ENCODE measurements at places on chromosomes 13 and 19.

GRCh38 chr19:52226652-52227051 lies 36.8 kb downstream of the PPP2R1A start:
- no peak for DNase-seq

- DNase-seq, result no peak
Observed at GRCh38 chr19:20371911-20372310, 193.7 kb downstream of the ZNF737 start.

- DNase-seq, result no peak
Observed at GRCh38 chr19:39187552-39187943, 9.2 kb upstream of the NCCRP1 start.

GRCh38 chr13:63944911-63945310 lies 2529.3 kb upstream of the PCDH20 start:
- no peak for DNase-seq

DNA sequence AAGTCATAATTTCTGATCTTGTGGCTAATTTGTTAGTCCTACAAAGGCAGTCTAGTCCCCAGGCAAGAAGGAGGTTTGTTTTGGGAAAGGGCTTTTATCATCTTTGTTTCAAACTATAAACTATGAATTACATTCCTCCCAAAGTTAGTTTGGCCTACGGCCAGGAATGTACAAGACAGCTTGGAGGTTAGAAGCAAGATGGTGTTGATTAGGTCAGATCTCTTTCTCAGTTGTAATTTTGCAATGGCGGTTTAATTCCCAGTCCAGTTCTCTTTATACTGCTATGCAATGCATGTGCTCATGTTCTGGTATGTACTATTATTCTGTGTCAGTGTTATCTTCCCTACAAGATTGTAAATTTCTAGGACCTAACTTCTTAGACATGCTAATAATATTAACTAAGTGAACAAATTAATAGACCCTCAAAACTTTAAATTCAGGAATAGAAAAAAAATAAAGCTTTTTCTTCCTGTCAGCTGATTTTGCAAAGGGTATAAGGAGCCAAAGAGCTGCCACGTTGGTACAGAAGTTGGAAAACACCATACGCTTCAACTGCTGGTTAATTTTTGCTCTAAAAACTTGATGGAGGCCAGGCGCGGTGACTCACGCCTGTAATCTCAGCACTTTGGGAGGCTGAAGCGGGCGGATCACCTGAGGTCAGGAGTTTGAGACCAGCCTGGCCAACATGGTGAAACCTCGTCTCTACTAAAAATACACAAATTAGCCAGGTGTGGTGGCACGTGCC lies 1.3 kb upstream of the DNAJC15 start:
- DNase-seq, result no peak

DNA sequence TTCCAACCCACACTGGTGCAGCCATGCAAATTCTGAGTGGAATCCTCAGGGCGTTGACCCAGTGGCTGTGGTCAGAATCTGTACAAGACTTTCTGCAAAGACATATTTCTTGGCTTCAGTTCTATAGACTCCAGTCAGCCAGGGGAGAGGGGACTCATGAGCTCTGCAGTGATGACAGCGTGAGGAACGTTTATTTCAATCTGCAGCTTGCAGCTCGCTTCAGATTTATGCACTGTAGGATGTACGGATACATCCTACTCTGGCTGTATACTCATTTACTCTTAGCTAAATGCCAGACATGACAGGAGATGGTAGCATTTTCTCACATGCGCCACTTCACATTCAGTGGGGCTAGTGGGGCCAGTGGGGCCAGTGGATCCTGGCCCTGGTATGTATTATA lies 276.1 kb downstream of the FGF9 start:
- DNase-seq, result no peak

GRCh38 chr19:58154287-58154678 lies 3.7 kb upstream of the ZNF329 start:
- DNase-seq, result no peak

DNA sequence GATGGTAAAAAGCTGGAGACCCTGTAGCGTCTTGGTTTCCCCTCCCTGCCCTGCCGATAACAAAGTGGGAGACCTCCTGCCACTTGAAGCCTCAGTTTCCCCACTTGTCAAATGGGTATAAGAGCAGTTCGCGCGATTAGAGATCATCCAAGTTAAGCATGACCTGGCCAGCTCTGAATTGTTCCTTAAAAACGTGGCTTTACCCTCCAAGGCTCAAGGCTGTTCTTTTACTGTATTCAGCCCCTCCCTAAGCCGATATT lies 421 bp downstream of the TNPO2 start:
- DNase-seq, result peak; percentile 48

- DNase-seq, result no peak
Observed at GRCh38 chr19:18443831-18444230, 5.9 kb upstream of the ISYNA1 start.

DNA sequence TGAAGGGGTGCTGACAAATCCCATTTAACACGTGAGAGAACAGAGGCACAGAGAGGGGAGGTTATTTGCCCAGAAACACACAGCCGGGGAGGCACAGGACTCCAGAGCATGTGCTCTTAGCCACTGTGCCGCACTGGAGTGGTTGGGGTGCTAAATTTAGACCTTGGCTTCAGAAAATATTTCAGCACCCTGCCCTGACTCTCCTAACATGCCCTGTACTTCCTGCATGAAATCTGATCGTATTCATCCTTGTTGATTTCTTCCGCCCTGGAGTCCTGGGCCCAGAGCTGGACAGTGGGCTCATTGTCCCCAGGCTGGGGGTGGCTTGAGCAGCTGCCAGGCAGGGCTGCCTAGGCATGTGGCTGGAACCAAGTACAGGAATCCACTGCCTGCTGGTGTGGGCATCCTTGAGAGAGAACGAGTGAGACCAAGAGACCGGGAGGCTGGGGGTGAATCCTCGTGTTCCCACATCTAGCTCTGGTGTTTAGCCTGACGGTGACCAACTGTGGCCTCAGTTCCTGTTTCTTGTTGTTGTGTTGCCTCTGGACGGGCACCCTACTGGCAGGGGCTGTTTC lies 5.3 kb downstream of the SLC27A1 start:
- no peak for DNase-seq

DNA sequence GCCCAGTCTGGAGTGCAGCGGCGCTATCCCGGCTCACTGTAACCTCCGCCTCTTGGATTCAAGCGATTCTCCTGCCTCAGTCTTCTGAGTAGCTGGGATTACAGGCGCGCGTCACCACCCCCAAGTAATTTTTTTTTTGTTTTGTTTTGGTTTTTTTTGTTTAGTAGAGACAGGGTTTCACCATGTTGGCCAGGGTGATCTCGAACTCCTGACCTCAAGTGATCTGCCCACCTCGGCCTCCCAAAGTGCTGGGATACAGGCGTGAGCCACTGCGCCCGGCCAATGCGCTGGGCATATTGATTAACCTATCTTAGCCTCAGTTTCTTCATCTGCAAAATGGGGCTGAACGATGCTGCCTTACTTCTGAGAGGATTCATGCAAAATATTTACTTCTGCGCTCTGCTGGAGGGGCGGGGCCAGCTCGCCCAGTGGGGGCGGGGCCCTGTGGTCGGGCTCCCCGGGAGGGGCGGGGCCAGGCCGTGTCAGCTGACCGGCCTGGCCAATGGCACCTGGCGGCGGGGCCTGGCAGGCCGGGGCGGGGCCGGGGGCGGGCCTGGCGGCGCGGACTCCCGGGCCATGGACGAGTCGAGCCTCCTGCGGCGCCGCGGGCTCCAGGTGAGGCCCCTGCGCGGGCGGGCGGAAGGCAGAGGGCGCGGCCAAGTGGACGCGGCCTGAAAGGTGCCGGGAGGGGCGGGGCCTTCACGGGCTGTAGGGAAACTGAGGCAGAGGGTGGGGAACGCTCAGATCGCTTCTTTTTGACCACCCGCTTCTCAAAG lies at the start of gene MAST3:
Gene MAST3 (plus strand): TSS at position 562 of the 776 bp plus-strand sequence. CDS start 15 bp downstream, at position 577.
- peak; percentile 77 for DNase-seq

DNA sequence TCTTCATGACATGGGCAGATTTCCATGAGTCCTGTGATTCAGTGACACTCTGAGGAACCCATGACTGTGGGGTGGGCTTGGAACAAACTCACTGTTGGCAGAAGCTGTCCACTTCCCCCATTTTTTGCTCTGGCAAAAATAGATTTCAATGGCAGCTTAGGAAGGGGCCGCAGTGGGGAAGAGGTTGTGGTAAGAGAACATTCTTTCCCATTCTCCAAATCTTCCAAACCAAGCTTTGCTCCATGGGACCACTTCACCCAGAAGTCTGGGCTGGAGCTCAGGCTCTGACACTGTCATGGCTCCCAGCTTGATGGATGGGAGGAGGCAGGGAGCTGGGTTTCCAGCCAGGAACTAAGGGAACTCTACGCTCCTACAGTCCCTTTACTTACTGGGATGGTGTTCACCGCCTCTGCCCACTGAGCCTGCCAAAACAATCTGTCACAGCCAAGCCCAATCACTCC lies 24.9 kb upstream of the MEDAG start:
- no peak for DNase-seq

DNA sequence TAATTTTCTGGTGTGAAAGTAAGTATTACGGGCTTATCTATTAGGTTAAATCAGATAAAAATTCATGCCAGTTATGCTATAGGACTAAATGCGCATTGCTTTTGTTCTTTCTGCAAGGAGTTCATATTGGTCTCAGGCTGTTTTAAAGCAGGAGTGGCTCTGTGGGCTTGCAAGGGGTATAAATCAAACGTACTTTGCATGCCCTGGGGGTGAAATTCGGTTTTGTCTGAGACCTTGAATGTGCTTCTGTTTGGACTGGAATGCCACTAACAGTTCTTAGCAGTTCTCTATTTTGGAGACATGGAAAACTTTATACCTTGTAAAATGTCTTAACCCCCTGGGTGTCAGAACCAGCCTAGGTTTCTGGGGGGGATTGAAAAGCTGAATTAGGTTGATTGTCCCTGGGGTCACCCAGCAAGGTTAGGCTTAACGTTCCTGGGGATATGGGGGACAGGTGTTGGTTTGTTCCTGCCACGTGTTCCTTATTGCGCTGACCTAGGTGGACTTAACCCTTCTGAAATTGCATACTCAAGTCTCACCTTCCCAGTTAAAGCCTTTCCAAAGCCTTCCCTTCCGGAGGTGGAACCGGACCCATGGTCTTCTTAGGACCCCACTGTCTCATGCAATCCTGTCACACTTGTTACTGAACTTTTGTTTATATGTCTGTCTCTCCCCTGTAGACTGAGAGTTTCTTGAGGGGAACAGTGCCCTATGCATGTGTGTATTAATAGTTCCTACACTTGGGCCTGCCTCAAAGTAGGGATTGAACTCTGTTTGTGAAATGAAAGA lies 182.2 kb downstream of the LMO7 start:
- no peak for DNase-seq

DNA sequence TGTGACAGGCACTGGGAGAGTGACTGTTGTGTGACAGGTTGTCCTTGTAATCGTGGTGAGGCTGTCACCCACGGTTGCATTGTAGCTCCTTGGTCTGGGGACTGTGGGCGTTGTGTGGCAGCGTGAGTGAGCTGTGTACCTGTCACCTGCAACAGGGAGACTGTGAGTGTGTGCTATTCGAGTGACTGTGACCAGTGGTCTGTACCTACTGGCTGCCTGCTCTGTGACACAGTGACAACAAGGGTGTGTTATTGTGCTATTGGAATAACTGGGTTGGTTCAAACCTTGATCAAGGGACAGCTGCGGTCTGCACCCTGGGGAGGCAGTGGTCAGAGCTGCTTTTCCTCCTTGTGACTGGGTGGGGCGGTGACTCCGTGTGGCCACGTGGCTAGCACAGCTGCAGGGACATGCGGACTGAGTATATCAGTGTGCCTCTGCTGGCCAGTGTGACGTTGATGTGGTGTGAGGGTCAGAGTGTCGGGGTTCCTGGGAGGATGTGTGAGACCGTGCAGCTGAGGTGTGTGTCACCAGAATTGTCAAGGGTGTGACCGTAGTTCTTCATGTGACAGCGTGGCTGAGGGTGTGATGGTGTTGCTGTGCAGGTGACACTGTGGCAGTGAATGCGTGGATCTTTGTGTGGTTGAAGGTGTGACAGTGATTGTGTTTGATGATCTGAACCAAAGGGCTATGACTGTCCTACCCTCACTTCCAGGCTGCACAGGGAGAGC lies 10.1 kb upstream of the NFIX start:
- no peak for DNase-seq

DNA sequence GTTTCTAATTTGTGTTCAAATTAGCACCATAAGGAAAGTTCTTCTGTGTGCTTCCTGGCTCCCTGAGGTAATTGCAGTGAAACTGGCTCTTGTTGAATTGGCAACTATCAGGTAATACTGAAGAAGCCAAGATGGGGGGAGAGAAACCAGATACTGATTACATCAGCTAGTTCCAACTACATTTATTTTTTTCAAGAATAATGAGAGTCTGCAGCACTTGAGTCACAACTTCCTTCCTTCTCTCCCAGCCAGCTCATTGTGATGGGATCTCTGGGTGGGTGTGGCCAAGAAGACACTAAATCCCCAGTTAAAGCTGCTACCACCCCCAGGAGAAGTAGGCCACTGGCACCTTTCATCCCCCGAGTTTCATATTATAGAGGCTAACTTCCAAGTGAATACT lies 100.7 kb upstream of the RXFP2 start:
- DNase-seq, result no peak

GRCh38 chr19:47264629-47265028 lies 8.3 kb downstream of the CCDC9 start:
- no peak for DNase-seq

DNA sequence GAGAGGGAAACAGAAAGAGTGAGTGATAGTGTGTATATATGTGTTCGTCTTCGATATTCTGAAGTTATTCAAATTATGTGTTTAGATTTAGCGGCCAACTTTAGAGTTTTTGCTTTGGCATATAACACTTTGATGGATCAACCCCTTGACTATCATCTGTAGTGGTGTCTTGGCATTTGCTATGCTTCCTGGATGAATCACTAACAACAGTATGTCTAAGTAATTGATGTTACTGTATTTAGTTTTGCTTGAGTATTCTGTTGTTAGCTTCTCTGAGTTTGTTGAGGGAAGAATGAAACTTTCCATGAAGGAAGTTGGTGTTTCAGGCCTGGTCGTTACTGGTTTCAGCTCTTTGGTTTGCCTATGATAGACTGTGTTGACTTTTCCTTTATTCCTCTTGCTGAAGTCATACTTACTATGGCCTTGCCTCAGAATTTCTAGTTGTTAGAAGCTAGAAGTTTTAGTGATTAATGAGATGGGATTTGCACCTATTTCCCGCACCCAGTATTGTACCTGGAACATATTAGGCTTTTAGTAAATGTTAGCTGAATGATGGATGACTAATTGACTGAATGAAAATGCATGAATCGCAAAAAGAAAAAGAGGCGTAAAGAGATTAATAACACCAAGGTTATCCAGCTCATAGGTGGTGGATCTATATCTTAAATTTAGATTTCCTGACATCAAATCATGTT lies 20.7 kb downstream of the NDFIP2 start:
- no peak for DNase-seq

GRCh38 chr13:106104281-106104901 lies 431.1 kb downstream of the EFNB2 start:
- DNase-seq, result no peak

GRCh38 chr19:58510084-58510862 lies 1.5 kb downstream of the SLC27A5 start:
- no peak for DNase-seq

- no peak for DNase-seq
Observed at GRCh38 chr13:34420702-34421346, 521.2 kb upstream of the NBEA start.

GRCh38 chr19:35710784-35711723 lies 6.7 kb downstream of the ZBTB32 start:
- DNase-seq, result peak; percentile 9

Measured in NCI-H2171 treated with DMSO at 0.1 percent for 48 hours (cell line).